Stimulated activated CD4-positive, alpha-beta T cell treated with anti-CD3 and anti-CD28 coated beads, Interleukin-12 subunit alpha, Interleukin-12 subunit beta, amount 100 ng/mL, for 48 hours (primary cell): ENCODE measurements at places on chromosomes 7 and 10.

GRCh38 chr7:141475679-141476078 lies 75.5 kb upstream of the AGK start:
- DNase-seq = no peak

DNA sequence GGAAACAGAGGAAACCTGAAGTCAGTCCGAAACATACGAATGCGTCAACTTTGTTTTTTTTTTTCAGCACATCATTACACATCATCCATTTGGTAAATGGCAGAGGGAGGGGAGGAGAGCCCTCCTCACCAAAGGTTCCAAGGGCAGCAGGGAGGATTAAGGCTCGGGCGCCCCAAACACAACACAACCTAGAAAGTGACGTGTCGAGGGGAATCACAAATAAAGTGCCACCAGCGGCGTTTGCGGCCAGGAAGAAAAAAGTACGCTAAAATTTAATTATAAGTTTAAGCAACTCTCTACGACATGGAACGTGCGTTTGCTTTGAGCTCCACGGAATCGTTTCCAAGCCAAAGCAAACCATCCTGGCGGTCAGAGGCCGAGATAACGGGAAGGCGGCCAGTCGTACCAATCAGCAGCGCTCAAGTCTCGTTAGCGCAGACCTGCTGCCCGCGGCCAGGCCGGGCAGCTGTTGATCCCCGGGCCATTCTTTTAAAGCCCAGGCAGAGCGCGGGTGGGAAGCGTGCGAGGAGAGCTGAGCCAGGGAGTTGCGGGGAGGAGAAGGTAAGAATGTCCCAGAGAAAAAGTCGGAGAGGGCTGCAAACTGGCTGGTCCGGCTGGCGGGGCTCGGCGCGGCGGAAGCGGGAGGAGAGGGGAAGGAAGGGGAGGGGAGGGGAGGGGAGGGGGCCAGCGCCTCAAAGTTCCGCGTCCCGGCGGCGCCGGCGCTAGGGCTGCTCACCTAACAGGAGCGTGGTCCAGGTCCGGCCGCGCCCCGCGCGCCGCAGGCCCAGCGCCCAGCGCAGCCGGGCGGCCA lies 719 bp downstream of the DPY19L1 start:
- no peak for DNase-seq

GRCh38 chr10:129199826-129200225 lies 267.2 kb upstream of the MGMT start:
- no peak for DNase-seq

- DNase-seq = no peak
Observed at GRCh38 chr10:7340179-7340874, 70.5 kb downstream of the SFMBT2 start.

GRCh38 chr7:30163231-30163894 lies 28.6 kb downstream of the MTURN start:
- no peak for DNase-seq

DNA sequence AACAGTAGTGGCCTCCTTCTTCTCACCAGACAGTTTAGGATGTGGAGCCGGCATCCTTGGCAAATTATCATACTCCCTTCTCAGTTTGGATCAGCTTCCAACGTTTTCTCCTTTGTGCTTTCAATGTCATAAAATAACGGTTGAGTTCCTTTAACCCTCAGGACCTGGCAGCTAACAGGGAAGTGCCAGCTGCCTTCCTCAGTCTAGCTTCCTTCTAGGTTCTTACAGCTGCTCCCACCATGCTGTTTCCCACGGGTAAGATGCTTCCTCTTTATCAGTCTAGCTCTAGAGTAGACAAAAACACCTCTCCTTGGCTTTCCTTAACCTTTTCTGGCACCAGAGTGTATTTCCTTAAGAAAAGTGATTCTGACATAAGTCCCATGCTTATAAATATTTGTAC lies 33.2 kb downstream of the BLVRA start:
- DNase-seq = no peak

DNA sequence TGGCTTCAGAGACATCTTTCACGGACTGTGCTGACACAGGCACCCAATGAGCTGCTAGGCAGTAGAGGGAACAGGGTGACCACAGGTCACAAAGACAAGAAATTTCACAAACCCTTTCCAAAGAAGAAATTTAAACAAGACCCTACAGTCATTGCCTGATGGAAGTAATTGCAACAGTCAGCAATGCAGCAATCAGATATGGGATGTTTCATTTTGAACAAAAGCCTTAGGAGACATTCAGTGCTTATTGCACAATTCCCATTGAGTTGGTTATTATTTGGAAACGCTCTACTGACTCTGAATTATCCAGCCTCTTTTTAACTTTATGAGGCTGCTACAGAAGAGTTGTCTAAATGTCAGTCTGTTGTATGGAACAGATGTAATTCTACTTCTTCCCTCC lies 85.5 kb downstream of the ETV1 start:
- no peak for DNase-seq

DNA sequence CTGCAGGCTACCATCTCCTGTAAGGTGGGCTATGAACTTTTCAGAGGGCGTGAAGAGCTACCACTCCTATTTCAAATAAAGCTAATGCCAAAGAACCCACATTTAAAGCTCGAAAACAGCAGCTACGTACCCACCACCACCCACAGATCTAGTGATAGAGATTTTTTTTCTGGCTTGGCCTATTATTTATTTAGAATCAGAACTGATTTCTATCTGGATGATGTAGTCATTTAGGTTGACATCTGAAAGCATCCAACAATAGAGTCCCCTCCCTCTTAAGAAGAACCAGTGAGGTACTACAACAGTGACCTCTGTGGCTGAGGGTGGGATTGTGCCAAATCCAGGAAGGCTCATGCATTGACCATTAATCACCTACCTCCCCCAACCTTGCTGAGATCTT lies 113.8 kb upstream of the ADO start:
- no peak for DNase-seq

GRCh38 chr7:78178319-78178718 lies 379.7 kb downstream of the PHTF2 start:
- no peak for DNase-seq
